ENCODE measurements at places on chromosomes 1 and 21.

- no peak for DNase-seq
These were observed 18.4 kb downstream of the LORICRIN start for GRCh38 chr1:153277852-153278251.

GRCh38 chr1:3275471-3276340, 178.8 kb upstream of the ARHGEF16 start:
- no peak for DNase-seq

DNA sequence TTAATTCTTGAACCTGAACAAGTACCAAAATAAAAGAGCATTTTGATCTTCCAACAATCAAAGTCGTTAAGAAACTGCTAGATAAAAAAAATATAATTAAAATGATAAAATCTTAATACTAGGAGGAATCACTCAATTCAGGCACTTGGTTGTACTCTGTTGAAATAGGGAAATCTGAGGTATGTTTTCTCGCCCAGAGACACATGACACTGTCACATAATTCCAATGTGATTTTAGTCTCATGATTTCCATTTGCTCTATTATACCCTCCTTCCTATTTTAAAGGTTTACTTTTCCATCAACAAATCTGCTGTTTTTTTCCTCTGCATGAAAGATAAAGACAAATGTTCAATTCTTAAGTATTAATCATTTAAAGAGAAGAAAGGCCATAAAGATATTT, 97.6 kb downstream of the ZZZ3 start:
- no peak for DNase-seq

DNA sequence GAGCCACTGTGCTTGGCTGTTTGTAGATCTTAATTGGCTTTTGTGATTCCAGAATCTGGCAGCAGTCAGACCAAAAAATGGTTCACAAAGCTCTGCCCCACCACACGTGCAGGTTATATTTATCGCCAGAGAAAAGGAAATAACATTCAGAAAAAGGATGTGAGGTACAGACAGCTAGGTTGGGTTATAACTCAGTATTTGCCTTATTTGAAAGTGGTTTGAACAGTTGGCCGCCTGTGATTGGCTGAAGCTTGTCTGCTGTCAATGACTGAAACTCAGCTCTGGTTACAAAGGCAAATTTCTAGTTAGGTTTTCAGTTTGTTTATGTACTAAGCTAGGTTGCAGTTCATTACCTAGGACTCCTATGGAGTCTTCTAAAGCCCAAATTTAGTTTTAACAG, 9.6 kb downstream of the SH3BGR start:
- DNase-seq: no peak

- DNase-seq: no peak
These were observed 3.1 kb downstream of the IL6R start for GRCh38 chr1:154408174-154408777.

DNA sequence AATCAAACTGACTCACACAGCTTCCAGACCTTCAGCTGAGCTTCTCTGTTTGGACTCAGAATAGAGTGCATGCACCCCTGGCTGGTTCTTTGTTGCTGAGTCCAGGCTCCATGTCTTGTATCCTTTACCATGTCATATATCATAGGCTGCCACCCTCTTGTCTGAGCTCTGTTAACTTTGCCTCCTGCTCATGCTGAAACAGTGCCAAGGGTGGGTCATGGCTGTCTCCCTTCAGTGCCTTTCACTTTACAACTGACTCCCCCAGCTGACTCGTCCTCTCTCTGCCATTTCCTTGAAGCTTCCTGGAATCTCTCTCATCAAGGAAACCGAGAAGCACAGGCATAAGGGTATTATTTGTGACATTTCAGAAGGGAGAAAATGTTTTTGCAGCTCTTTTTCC, 885.3 kb downstream of the TTLL7 start:
- DNase-seq: no peak

DNA sequence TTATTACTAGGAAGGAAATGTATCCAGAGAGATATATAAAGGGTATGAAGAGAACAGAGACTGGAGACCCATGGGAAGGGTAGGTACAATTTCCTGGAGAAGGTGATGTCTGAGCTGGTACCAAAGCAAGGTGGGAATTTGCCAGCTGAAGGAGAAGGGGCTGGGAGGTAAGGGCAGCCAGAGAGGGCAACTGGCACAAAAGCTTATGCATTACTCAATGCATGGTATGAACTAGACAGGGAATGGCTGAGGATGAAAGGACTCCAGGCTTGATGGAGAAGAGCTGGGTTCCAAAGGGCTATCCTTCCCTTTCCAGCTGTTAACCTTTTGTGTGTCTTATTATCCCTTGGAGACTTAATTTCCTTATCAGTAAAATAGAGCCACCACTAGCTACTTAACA, 113.6 kb upstream of the GADD45A start:
- DNase-seq: no peak

DNA sequence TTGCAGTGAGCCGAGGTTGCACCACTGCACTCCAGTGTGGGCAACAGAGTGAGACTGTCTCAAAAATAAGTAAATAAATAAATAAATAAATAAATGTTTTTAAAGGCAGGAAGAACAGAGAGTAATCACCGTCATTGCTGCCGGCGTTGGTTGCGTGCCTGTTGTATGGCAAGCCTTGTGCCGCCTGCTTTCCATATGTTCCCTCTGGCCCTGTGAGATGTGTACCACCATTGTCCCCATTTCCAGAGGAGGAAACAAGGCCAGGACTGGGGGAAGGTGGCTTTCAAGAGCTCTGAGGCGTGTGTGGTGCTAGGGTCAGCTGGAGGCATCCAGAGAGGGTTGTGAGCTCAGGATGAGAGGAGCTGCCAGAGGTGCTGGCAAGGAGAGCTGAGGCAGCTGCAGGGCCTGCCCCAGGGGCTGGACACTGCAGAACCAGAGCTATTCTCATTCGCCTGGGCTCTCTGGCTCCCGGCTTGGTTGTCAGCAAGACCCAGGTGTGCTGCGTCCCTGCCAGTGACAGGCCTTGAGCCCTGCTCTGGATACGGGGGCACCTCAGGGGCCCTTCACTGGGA, 5.2 kb upstream of the MARCKSL1 start:
- DNase-seq: no peak

Measured in NCI-H1092 (cell line).